ENCODE measurements at places on chromosomes 5 and 9. TPM values are rescaled to one million over a fixed set of nuclear protein-coding genes. Genes with fewer than 3 reads are reported as not detected.

CTNND2 gene
- 0.12 TPM for total RNA-seq

DNA sequence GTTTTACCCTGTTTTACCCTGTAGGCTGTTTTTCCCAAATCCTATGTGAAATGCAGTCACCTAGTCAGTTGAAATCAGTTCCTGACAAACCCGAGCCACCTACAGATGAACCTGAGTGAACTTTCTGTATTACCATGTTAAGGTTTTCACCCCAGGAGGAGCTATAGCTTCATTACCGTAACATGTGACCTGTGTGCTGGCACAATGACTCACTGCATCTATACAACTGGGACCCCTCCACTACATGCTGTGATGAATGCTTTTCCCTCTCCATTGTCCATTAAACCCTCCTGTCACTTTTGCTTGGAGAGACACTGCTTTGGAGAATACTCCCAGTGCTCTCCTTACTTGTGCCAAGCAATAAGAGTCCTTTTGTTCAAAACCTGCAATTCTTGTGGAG is 1974.8 kb downstream of the EFNA5 start:
- DNase-seq, result no peak

DNA sequence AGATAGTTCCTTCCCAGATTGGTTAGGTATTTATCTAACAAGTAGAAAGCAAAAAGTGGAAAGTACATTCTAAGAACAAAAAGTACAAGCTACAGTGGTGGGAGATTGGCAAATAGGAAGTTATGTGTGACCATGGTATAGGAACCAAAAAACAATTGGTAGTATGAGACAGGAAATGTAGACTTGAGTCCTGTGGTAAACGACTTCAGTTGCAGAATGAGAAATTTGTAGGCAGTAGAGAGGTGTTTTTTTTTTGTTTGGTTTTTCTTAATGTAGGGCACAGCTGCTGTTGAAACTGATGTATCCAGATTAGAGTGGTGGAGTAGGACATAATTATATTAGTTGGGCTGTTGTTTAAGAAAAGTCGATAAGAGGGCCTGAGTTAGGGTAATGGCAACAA is 72.0 kb downstream of the CCNH start:
- DNase-seq, result no peak

DNA sequence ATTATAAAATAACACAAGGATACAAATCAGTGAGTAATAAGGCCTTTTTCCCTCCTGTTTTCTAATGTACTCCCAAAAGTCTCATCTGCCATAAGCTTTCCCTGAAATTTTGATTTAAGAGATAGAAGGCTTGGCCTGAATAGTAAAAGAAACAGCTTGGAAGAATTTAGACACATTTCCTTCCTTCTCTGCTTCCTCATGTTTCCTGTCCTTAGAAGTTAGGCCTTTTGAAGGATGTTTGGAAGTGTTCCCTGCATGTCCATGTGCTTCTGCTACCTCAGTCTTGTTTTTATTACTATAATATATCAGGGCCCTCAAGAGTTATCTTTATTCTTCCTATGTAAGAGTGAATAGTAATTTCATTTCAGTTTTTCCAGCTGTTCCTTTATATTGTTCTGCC is 242.7 kb downstream of the DEPDC1B start:
- no peak for DNase-seq

DNA sequence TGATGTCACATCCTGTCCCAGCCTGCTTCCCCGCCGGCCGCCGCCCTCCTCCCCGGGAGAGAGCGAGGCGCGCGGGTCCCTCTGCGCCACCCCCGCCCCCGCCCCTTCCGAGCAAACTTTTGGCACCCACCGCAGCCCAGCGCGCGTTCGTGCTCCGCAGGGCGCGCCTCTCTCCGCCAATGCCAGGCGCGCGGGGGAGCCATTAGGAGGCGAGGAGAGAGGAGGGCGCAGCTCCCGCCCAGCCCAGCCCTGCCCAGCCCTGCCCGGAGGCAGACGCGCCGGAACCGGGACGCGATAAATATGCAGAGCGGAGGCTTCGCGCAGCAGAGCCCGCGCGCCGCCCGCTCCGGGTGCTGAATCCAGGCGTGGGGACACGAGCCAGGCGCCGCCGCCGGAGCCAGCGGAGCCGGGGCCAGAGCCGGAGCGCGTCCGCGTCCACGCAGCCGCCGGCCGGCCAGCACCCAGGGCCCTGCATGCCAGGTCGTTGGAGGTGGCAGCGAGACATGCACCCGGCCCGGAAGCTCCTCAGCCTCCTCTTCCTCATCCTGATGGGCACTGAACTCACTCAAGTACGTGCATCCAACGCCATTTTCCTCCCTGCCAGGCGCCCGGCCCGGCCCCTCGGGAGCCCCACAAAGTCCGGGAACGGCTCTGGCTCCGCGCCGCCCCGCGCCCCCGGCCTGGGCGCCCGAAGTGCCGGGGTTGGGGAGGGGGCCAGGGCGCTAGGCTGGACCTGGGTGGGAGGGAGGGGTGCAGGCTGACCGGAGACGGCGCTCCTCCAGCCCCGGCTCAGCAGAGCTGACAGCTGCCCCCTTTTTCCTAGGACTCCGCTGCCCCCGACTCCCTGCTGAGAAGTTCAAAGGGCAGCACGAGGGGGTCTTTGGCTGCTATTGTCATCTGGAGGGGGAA is 12.0 kb upstream of the OLFM1 start:
- no peak for DNase-seq

DNA sequence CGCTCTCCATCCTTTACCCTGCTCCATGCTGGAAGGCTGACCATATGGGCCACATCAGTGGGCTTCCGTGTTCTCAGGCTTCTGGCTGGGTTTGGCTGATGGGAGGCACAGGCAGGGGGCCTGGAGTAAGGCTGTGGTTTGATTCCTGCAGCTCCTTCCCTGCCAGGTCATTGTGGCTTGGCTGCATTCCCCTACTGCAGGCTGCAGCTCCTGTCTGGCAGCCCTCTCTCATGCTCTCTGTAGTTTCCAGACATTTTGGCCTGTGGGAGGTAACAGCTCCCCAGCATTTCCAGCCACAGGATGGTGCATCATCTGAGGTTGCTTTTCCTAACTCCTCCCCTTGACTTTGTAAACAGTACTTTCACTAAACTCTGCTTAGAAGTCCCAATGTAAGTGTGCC is 102.0 kb upstream of the PTPN3 start:
- DNase-seq, result no peak

COL5A1 gene
- total RNA-seq, result 16.0 TPM

DNA sequence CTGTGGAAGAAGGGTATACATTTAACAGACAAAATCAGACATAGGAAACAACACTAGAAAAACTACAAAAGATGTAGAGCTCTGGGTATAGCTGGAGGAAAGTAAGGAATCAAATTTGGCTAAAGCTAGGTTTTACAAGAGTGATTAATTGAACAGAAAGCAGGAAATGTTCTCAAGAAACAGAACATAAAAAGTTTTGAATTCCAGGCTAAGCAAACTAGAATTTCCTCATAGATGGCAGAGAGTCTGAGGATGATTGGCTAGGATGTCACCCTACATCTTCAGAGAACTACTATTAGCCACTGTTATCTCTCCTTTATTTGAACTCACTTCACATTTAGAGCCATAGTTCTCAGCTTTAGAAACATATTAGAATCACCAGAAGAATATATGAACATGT is 502.1 kb upstream of the PAPPA start:
- DNase-seq, result no peak

Data from epithelial cell of proximal tubule (primary cell).